ENCODE measurements at places on chromosomes 5 and 9. TPM values are rescaled to one million over a fixed set of nuclear protein-coding genes. Genes with fewer than 3 reads are reported as not detected.
A peak's percentile ranks its signal among the peaks of the same experiment; 100 is the strongest.

DNA sequence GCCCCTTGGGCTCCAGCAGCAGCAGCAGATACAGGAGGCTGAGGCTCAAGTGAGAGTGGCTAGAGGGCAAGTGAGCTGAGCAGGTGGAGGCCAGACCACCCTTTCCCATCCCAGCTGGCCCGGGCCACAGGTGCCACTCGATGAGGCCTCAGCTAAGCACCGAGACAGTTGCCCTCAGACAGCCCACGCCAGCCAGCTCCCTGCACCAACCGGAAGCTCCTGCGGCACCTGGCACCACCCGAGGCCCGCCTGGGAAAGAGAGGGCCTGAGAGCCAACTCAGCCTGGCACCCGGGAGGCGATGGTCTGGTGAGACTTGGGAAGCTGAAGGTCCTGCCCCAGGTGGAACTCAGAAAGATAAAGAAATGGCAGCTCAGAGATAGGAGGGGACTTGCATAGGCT lies 28.3 kb upstream of the TTLL11 start:
- DNase-seq = no peak

- no peak for DNase-seq
Observed at GRCh38 chr9:80649496-80649895, 1039.9 kb downstream of the TLE1 start.

DNA sequence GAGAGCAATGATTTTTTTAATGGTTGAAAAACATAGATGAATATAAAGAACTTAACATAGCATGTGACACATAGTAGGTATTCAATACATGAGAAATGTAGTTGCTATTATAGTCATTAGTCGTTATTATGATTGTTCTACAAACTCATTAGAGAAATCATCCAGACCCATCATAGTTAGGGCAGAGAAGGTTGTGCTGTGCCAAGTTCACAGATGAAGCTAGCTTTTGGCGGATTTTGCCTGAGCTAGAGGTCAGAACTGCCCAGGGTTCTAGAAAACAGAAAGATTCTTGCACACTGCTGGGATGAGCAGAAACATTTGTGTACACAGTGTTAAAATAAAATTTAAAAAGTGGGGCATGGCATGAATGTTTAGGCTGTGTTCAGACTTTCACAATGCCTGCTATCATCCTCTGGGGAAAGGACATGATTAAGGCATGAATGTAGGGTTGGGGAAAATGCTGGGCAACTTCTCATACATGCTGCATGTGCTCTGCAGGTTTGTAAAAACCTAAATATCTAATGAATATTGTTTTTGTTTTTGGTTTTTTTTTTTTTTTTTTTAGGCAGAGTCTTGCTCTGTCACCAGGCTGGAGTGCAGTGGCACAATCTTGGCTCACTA lies 33.3 kb upstream of the RAD23B start:
- no peak for DNase-seq

DNA sequence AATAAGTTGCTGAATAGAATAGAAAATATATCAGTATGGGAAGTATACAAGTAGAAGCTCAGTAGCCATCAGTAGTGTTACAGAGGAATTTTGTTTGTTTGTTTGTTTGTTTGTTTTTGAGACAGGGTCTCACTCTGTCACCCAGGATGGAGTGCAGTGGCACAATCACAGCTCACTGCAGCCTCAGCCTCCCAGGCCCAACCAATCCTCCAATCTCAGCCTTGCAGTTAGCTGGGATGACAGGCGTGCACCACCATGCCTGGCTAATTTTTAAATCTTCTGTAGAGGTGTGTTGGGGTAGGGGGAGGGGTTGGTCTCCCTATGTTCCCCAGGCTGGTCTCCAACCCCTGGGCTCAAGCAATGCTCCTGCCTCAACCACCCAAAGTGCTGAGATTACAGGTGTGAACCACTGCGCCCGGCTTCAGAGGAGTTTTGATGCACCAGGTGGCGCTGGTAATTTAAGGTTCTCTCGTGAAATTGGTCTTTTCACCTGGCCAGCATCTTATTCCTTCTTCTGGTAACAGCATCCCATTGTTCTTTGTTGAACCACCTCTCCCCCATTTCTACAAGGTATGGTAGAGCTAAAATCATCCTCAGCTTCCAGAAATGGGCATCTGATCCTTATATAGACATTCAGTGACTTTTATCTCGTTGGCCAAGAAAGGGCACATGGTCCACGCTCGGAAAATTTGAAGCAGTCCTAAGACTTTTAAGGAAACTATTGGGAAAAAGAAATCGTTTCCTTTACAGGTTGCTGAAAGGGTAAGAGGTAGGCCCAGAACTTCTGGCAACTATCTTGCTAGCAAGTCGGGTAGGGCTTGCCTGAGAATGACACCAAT lies 157.1 kb downstream of the ARRDC3 start:
- peak; percentile 80 for DNase-seq

GRCh38 chr5:168920019-168920810 lies 341.0 kb upstream of the PANK3 start:
- no peak for DNase-seq

ZFP2 gene
- total RNA-seq = 0.26 TPM
